RWPE1 (cell line): ENCODE measurements at places on chromosomes 5 and 9.
A peak's percentile ranks its signal among the peaks of the same experiment; 100 is the strongest.

DNA sequence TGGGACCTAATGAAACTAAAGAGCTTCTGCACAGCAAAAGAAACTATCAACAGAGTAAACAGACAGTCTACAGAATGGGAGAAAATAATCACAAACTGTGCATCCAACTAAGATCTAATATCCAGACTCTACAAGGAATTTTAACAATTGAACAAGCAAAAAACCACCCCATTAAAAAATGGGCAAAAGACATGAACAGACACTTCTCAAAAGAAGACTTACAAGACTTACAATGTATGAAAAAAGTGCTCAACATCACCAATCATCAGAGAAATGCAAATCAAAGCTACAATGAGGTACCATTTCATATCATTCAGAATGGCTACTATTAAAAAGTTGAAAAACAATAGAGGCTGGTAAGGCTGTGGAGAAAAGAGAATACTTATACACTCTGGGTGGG is 58.0 kb downstream of the SHOC1 start:
- no peak for DNase-seq

DNA sequence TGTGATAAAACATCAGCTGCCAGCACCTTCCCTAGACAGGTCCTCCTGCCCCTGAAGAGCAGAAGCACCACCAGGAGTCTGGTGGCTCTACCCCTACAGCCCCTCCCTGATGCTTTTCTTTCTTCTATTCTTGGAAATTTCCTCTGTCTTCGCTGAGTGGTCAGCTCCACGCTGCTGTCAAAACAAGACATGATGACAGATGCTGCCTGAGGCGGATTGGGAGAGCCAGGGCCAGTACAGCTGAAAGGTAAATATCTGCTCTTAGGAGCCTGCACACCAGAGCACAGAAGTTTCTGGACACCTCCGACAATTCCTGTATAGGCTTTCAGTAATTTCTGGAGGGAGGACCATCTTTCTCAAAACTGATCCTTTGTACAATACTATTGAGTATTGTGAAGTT is 4.7 kb upstream of the OR1Q1 start:
- peak; percentile 17 for DNase-seq

DNA sequence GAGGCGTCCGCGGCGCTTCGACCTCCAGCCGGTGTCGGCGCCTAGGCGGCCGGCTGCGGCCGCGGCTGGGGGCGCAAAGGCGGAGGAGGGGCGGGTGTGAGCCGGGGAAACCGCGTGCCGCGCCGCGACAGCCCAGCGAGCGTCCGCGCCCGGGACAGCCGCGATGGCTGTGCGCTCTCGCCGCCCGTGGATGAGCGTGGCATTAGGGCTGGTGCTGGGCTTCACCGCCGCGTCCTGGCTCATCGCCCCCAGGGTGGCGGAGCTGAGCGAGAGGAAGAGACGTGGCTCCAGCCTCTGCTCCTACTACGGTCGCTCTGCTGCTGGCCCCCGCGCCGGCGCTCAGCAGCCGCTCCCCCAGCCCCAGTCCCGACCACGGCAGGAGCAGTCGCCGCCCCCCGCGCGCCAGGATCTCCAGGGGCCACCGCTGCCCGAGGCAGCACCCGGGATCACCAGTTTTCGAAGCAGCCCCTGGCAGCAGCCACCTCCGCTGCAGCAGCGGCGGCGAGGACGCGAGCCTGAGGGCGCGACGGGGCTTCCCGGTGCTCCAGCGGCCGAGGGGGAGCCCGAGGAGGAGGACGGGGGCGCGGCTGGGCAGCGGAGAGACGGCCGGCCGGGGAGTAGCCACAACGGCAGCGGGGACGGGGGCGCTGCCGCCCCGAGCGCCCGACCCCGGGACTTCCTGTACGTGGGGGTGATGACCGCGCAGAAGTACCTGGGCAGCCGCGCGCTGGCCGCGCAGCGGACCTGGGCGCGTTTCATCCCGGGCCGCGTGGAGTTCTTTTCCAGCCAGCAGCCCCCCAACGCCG is 605 bp downstream of the CHSY3 start:
- peak; percentile 26 for DNase-seq

DNA sequence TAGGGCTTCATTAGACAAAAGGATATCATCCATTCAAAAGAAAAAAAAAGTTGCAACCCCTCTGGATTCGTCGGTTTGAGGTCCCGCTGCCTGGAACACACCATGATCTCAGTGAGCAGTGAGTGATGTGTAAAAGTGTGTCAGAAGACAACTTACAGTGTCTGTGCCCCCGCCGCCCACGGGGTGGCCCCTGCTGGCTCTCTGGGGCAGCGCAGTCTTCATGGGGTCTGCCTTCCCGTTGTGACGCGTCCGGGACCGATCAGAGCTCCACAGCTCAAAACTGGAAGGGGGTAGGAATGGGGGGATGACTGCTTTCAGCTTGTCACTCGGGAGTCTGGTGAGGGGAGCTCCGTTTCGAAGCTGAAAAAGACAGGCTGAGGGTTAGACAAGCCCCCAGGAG is 22.6 kb downstream of the ANKS6 start:
- no peak for DNase-seq

GRCh38 chr5:154770111-154770510 is 14.9 kb downstream of the LARP1 start:
- DNase-seq: no peak

DNA sequence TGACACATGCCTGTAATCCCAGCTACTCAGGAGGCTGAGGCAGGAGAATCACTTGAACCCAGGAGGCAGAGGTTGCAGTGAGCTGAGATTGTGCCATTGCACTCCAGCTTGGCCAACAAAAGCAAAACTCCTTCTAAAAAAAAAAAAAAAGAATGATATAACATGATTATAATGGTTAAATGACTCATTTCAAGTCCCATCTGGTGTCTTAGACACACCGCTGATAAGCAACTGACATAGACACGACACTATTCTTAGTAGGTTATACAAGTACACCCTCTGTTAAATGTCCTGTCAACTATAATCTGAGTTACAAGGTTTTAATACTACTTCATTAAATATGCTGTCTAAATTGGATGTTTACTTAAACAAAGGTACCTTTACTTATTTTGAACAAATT is 405.3 kb upstream of the CLINT1 start:
- DNase-seq: no peak

DNA sequence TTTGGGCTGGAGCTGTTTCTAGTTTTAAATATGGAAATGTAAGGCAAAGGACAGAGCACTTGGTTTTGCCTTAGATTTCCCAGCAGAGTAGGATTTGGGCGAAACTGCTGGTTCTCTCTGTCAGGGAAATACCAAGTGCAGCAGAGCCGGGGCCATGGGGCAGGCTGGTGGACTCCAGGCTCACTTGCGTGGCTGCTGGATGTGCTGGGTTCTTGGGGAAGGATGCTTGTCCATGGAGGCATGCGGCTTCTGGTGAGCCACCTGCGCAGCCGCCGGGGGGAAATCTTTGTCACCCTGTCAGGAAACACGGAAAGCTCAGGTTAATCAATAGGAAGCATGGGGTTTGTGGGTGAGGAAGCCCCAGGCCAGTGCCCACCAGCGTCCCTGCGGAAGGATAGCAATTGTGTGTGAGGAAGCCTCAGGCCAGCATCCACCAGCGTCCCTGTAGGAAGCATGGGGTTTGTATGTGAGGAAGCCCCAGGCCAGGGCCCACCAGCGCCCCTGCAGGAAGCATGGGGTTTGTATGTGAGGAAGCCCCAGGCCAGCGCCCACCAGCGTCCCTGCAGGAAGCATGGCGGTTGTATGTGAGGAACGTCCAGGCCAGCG is 80.1 kb downstream of the DAP start:
- DNase-seq: no peak

DNA sequence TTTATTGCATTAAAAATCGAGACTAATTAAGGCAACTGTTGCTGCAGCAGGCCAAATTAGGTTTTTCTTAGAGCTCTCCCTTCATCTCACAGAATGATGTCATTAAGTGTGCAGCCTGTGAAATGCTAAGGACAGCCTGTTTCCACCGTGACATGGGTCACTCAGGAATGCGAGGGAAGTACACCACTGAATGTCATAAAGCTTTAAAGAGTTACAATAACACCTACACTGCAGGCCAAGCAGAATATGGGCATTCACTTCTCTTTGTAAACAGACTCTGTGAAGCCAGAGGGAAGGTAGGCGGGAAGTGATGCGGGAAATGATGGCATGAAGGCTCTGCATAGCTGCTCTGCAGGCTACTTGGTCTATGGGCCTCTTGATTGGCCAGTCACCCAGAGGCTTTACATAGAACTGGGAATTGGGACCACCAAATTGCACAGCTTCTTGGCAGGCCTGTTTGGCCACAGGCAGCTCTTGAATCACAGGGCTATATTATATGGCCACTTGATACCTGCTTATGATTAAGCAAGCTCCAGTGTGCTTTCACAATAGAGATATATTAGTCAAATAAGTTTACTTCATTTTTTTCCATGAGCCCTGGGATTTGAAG is 28.4 kb upstream of the AOPEP start:
- no peak for DNase-seq

GRCh38 chr5:106020894-106021293 is 1649.8 kb downstream of the EFNA5 start:
- DNase-seq: no peak

- no peak for DNase-seq
These were observed 16.1 kb downstream of the MEGF10 start for GRCh38 chr5:127306647-127307046.

GRCh38 chr5:174832025-174832424 is 107.6 kb downstream of the MSX2 start:
- DNase-seq: no peak

- DNase-seq: peak; percentile 93
These were observed 98.3 kb downstream of the PPARGC1B start for GRCh38 chr5:149828161-149829011.

DNA sequence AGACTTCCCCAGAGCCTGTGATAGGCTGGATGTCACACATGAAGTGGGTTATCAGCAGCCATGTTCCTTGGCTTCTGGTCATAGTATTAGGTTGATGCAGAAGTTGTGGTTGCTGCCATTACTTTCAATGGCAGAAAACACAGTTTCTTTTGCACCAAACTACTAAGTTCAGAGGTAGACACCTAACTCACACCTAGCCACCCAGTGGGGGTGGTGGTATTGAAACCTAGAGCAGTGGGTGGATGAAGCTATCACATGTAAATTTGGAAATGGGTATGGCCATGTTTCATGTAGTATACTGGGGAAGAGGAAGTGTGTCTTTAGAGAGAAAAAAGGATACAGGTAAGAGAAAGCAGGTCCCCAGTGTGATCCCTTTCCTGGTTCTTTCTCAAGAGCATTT is 347.9 kb upstream of the SEMA6A start:
- no peak for DNase-seq
